ENCODE measurements at places on chromosomes 1 and 21.

DNA sequence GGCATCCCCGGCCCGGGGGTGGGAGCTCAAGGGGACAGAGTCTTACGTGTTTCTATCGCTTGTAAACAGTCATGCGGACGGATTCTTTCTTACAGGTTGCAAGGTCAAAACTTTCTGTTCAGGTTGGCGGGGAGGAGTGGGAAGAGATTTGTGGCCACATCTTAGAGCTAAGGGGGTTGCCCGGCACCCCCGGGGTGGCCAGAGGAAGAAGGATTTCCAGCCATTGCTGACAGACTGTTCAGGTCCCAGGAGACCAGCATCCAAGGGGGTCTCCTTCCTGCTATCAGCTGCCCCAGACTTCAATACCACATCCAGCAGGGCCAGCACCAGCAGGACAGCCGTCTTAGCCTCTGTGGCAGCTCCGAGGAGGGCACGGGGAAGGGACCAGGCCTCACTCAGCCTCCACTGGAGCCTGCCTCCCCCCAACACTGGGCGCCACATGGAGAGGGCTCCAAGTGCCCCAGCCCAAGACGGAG is 52.0 kb downstream of the KIF21B start:
- no peak for DNase-seq

DNA sequence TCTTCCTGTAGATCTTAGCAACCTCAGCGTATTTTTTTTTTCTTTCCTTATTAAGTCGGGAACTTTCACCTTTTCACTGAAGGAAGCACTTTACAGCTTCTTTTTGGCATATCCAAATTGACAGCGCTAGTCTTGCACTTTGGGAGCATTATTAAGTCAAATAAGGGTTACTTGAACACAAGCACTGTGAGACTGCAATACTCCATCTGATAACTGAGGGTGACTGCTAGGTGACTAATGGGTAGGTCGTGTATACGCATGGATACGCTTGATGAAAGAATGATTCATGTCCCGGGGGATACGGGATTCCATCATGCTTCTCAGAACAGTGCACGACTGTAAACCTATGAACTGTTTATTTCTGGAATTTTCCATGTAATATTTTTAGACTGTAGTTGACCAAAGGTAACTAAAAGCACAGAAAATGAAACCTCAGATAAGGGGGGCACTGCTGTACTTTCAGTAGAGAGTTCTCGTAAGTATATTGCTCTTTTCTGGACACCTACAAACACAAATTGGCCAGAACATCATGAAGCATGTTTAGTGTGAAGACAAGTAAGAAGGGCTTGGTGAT is 364.7 kb downstream of the SMYD3 start:
- DNase-seq, result no peak

DNA sequence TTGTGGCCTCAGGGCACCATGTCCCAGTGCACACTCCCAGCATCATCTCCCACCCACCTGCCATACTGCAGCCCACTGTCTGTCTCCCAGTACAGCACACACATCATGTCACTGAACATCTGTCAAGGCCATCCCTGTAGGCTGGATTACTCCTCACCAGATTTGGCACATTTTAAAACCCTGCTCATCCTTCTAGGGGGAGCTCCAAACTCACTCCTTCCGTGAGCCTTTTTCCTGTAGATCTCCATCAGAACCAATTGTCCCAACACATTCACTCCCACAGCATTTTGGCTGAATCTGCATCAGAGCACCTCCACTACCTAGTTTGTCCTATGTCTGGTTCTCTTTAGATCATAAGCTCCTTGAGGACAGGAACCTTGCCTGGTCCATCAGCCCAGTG is 58.6 kb upstream of the GRIK3 start:
- no peak for DNase-seq

- DNase-seq, result no peak
These were observed 139.5 kb downstream of the TLR5 start for GRCh38 chr1:223003549-223003948.

GRCh38 chr1:44355582-44356305 is 687 bp upstream of the ERI3 start:
- no peak for DNase-seq

DNA sequence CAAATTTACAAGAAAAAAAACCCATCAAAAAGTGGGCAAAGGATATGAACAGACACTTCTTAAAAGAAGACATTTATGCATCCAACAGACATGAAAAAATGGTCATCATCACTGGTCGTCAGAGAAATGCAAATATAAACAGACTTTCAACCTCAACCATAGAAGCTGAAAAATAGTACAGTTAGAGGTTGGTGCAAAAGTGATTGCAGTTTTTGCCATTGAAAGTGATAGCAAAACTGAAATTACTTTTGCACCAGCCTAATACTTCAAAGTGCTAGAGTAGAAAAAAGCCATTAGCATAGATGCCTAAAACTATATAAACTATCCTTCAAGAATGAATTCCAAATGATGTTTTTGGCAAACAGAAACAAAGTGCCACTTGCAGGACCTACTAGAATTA is 365.8 kb upstream of the DPYD start:
- no peak for DNase-seq

- DNase-seq, result no peak
These were observed 16.0 kb downstream of the ELOA start for GRCh38 chr1:23759277-23759676.

DNA sequence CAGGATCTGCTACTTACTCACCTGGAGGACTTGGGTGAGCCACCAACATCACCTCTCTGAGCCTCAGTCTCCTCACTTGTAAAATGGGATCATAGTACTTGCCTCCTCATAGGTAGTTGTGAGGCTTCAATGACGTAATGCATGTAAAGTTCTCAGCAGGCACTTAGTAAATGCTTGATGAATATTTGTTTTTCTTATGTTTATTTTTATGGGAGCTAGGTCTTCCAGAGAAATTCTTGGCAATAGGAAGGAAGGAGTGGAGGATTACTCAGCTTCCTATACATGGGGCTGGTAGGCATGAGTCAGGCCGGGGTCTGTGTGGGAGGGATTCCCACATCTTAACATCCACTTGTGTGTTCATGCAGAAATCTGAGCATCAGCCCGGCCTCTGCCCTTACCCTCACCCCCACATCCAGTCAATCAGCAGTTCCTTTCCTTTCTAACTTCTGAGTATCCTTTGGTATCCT is 95.4 kb upstream of the USP24 start:
- no peak for DNase-seq

GRCh38 chr1:190192627-190193026 is 285.0 kb downstream of the BRINP3 start:
- no peak for DNase-seq

GRCh38 chr1:247908766-247909165 is 11.3 kb upstream of the OR2T8 start:
- no peak for DNase-seq

DNA sequence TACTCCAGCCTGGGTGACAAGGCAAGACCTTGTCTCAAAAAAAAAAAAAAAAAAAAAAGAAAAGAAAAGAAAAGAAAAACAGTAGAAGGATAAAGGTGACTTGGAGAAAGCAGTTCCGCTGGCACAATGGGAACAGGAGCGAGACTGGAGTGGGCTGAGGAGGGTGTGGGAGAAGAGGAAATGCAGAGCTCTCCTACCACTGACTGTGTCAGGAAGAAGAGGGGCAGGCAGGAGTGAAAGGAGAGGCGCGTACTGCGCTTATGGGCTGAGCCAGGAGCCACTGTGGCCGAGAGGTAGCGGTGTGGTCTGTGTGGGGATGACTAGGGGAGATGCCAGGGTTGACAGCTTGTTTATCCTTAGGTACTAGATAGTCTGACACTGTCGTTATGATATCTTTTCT is 6.4 kb upstream of the PROK1 start:
- DNase-seq, result no peak

GRCh38 chr1:36492491-36492890 is 9.8 kb upstream of the CSF3R start:
- no peak for DNase-seq

DNA sequence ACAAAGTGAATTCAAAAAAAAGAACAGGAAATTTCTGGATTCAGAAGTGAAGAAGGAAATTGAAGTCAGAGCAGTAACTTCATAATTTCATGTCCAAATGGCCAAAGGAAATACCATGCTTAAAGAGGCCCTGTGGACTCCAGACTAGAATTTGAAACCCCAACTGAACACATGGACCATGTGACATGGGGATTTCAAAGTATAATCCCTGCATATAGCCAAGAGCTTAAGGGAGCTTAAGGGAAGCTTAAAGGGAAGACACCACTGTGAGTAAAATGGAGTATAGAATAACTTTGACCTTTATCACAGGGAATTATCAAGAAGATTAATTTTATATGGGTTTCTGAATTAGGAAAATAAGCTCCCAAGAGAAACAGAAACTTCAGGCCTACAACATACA is 241.8 kb upstream of the POGK start:
- DNase-seq, result no peak

GRCh38 chr1:1539310-1540089 is 924 bp downstream of the TMEM240 start:
- no peak for DNase-seq

DNA sequence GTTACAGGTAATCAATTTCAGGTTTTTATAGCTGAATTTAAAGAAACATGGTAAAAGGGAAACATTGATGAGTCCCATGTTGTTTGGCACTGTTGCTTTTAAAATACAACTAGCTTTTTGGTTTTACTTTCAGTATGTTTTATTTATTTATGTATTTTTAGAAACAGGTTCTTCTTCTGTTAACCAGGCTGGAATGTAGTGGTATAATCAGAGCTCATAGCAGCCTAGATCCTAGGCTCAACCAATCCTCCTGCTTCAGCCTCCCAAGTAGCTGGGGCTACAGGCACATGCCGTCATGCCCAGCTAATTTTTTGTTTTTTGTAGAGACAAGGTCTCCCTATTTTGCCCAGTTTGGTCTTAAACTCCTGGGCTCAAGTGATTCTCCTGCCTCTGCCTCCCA is 50.4 kb downstream of the CTTNBP2NL start:
- no peak for DNase-seq

GRCh38 chr1:193525411-193525810 is 339.0 kb upstream of the B3GALT2 start:
- no peak for DNase-seq

All from cerebellar nuclear complex (tissue), 1 donor.